ENCODE measurements at places on chromosomes 11 and 22.

DNA sequence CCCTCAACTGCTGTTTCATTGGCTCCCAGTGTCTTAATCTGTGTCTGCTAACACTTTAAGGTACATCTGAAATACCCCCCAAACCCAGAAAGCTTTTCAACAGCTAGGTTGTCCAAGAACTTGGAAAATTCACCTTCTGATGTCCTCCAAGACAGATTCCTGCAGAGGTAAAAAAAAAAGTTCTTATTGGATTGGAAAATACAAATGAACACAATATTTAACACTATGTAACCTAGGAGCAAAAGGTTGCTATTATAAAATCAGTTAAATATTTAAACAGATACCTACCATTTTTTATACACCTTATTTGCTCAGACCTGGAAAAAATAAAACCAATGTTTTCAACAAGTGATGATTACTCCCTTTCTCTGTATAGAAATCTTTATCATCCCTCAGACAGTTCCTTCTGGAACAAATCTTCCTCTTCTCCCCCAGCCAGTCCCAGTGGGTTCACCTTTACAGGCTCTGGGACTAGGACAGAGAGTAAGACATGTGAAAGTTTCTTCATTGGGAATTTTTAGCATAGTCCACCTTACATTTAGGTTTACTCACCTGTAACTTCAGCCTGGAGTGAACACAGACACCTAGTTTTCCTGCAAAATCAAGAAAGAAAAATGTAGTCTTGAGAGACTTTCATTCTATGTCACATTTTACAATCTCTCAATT is 13.3 kb upstream of the WDR74 start:
- no peak for DNase-seq

- no peak for DNase-seq
Observed at GRCh38 chr11:125930076-125930450, 15.8 kb upstream of the VSIG10L2 start.

GRCh38 chr11:7654195-7654705 is 19.1 kb downstream of the CYB5R2 start:
- no peak for DNase-seq

DNA sequence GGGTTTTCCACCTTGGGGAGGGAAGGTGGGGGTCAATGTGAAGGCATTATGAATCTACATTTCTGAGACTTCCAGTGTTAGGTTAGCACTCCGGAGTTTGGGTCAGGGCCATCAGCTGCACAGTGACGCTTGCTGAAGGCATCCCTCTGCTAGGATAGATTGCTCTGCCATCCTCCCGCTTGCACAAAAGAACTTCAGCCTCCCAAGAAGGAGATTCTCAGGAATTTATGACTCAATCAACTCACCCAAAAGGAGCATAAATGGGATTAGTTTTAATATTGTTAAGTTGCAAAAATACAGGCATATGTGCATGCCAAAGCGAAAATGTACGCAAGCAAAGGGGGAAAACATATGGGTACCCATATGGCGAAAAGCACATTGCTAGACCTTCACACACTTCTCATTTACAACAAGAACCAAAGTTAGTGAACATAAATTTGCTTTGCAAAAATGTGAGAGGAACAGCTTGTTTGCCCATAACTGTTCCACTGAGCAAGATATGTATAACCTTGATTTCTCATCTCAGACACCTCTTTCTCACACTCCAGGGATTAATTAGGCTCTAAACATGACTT is 1013.0 kb downstream of the OPCML start:
- DNase-seq, result no peak

GRCh38 chr22:46355369-46355995 is 20.0 kb downstream of the TRMU start:
- DNase-seq, result peak; percentile 73
